ENCODE measurements at places on chromosomes 3 and 15.

DNA sequence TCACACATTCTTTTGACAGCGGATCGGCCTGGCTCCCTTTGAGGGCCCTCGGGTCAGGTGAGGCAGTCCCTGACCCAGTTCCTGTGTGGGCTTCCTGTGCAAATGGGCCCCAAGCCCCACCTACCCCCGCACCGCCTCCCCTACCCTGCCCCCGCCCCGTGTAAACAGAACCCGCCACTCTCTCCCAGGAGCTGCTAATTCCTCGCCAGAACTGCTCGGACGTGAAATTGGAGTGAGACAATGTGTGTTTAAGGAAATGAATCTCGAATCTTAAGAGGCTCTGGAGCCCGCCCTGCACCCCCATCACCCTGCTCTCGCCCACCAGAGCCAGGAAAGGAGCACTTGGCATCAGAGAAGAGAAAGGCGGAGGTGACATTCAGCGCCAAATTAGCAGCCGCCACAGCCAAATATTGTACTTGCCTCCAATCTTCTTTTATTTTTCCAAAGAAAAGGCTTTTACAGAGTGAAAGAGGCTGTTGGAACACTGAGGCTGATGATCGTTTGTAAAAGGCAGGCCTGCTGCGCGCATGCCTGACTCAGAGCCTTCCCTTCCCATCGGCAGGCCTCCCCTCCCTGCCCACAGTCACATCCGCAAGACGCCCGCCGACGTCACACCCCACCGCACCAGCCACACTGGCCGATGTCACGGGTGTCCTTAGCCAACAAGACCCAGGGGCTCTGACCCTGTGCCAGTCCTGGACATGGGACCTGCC, 53.1 kb downstream of the CACNA2D2 start:
- no peak for DNase-seq

DNA sequence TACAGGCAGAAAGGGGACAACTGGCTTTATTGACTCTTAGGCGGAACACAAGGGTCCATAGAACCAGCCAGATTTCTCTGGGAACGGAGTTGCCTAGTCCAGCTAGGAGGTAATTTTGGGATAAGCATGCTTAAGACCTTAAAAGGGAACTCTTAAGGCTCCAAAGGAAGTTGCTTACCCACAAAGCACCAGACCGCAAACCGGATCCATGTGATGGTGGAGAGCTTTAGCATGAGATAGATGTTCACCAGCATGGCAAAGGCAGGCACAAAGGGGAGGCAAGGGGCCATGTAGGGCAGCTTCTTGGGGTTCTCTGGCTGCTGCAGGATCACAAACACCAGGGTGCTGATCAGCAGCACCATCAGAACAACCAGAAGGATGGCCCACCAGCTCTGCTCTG, 61.4 kb downstream of the CLDN11 start:
- no peak for DNase-seq

DNA sequence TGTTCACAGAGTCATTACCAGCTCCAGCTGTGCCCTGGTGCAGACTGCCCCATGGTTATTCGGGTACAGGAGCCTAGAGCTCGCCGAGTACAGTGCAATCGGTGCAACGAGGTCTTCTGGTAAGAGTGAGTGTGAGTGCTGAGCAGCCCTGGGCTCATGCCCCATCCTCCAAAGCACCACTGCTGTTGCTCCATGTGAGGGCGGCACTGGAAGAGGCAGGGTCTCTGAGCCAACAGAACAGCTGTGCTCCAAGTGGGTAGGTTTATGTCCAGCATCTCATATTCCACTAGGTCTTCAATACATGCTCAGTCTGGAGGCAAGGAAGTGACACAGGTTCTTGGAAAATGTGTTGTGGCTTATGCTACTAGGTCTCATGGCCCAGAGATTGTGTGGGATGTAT, 19.5 kb upstream of the P4HTM start:
- DNase-seq = no peak

DNA sequence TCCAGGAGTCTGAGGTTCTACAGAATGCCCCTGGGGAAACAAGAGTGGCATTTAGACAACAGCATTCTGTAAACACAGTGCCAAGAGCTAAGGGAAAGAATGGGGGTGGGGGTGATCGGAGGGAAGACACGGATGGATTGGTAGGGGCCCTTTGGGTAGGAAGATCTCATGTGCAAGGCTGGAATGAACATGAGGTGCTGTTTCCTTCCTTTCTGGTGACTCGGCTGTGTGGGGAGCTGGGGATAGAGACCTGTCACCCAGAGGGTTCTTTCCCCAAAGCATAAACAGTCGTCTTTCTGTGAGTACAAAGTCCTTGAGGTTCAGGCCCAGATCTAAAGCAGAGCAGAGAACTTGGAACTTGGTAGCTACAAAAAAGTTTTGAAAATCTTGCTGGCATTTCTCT, 11.7 kb downstream of the TPM1 start:
- DNase-seq = no peak

DNA sequence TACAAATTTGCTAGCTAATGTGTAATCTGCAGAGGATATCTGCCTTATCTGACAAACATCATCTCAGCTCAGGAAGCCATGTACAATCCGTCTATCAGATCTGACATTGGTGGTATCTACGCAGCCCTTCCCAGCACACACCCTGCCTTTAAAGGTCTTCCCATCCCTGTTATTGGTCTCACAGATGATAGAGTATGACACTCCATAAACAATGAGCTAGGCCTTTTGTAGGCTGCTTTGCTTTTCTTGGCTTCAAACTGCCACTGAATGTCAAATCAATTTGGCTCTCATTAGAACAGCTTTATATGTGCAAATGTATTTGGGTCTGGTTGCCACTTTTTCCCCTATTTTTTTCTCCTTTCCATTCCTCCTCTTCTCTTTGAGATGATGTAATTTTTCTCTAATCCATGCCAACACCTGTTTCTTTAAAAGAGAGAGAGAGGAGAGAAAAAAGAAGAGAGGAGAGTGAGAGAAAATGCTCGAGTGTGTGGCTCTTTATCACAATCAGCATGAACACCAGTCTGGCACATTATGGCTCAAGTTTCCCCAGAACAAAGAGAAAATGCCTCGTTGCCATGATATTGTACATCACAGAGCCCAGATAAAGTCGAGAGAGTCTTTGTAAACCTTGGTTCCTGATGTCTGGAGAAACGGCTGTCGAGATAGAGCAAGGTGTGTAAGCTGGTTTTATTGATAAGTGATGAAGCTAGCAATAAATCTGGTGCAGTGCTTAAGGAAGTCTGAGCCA, 80.8 kb upstream of the DPH6 start:
- DNase-seq = no peak

- DNase-seq = no peak
These were observed 2.0 kb downstream of the MECOM start for GRCh38 chr3:169661361-169662131.

DNA sequence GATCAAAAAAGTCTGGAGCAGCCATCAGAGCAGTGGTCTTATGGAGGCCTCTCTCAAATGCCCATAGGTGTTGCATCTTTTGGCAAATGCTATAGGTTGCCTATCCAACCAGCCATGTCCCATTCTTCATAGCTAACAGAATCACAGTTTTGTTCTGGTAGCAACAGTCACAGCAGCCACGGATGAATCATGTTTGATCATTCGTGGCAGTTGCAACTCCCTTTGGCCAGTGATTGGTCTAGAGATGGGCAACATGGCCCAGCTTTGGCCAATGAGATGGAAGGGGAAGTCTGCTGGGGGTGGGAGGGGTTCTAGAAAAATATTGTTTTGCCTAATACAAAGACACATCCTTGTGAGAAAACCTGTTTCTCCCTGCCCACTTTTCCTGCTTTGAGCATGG, 50.3 kb upstream of the PPP2R3A start:
- no peak for DNase-seq

GRCh38 chr3:131699001-131699400, 196.2 kb upstream of the MRPL3 start:
- DNase-seq = no peak

- no peak for DNase-seq
These were observed 87.5 kb downstream of the KCNMB2 start for GRCh38 chr3:178623666-178624255.

DNA sequence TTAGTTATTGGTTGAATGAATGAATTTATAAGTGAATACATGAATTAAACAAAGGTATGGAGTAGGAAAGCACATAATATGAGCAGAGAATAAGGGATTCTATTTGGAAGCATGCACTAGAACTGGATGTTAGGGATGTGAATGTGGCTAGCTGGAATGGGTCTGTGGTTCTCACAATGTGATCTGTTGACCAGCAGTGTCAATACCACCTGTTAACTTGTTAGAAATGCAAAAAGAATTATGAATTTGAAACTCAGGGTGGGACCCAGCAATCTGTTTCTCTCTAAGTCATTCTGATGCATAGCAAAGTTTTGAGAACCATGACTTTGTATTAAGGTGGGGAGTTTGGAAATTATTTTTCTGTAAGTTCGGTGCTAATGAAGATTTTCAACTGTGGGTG, 41.0 kb upstream of the SATB1 start:
- no peak for DNase-seq

DNA sequence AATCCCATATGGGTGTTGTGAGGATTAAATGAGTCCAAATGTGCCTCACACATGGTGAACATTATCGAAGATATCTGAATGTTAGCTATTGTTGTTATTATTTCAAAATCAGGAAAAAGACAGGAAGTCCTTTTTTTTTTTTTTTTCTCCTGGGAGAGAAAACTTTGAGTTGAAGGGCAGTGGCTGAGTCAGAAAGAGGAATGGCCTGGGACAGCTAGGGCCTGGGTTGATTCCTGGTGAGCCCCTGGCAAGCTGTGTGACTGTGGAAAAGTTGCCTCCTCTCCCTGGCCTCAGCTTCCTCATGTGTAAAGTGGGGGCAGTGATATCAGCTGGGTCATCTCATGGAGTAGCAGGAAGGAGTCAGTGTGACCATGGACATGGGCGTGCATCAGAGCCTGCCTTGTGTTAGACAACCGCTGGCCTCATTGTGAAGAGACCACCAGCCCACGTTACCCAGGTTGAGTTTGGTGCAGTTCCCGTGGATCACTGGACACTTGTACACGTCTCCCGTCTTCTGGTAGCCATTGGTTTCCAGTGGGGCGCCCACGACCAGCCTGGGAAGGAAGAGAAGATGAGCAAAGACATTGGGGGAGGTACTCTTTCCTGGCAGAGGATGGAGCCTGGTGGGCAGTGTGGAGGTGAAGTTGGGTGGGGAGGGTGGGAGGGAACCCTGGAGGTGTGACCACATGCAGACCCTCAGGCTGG, 63.1 kb downstream of the ITGA11 start:
- no peak for DNase-seq

- no peak for DNase-seq
These were observed 23.5 kb downstream of the NOX5 start for GRCh38 chr15:69037977-69038376.

- no peak for DNase-seq
These were observed 20.1 kb upstream of the BCL6 start for GRCh38 chr3:187765342-187765741.

DNA sequence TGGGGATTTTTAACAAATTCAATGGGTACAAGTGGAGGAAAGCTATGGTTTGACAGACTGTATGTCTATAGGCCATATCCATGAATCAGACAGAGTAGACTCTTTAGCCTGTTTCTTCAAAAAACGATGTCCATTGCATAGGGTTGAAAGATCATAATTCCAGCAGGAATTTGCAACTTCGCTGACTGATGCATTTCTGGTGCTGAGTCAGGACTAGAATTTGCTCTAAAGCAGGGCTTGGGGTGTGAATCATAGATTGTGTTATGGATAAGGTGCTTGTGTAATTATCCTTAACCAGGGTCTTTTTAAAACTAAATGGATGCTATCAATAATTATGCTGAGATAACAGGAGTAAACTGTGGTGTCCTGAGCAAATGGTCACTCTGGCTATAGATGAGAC, 200.4 kb upstream of the TBC1D5 start:
- no peak for DNase-seq

GRCh38 chr15:90829942-90830440, 38.4 kb upstream of the FURIN start:
- DNase-seq = no peak

GRCh38 chr3:159787178-159787574, 201.5 kb upstream of the IL12A start:
- DNase-seq = no peak

GRCh38 chr3:36700537-36701248, 63.7 kb downstream of the DCLK3 start:
- DNase-seq = no peak

GRCh38 chr15:38670128-38671005, 105.8 kb upstream of the RASGRP1 start:
- no peak for DNase-seq

GRCh38 chr3:16426665-16427064, 86.8 kb downstream of the RFTN1 start:
- no peak for DNase-seq

- peak; percentile 29 for DNase-seq
These were observed 16.0 kb downstream of the HDAC11 start for GRCh38 chr3:13495921-13496723.

GRCh38 chr3:45187694-45188141, 38.4 kb downstream of the TMEM158 start:
- no peak for DNase-seq

DNA sequence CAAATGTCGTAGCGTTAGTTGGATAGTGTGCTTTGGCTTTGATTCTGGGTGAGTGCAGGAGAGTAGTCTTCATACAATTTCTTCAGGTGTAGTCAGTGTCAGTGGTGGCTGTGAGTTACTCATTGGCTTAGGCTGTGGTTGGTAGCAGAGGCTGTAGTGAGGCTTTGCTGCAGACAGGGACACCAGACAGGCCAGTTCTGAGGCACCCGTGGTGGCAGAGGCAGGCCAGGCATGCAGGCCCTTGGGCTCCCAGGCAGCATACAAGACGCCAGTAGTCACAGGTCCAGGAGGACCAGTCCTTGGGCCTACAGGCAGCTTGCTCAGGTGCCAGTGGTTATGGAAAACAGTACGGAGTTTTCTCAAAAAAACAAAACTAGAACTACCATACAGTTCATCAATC, 61.3 kb downstream of the DMXL2 start:
- no peak for DNase-seq

DNA sequence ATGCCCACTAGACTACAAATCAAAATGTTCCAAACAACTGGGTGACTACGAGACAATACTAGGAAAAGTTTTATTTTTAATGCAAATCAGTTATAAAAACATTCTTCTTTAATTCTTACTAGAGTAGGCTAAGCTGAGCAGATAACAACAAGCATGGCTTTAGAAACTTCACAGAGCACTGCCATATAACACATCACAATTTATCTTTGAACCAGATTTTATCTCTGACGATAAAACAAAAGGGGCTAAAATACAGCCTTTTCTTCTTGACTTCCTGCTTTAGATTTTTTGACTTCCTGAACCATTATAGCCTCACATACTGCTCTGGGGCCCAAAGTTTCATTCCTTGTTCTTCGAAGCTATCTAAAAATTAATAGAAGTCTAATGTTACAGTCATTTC, 25.9 kb downstream of the TBC1D2B start:
- DNase-seq = no peak

DNA sequence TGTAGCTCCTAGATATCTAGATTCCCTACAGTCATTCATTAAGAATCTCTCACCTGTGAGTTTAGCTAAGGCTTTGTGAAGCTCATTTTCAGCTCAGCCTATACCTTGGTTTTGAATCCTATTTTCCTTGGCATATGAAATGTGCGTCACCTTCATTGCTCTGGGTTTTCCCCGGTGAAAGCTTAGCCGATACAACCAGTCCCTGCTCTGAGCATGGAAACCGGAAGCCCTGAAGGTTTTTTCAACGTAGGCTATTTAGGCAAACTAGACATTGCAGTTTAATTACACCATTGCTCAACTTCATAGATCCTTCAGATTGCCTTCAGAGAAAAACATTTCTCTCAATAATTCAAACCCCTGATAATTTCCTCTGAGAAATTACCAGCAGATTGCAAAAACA, 206.8 kb upstream of the TPRG1 start:
- no peak for DNase-seq

GRCh38 chr15:95503107-95503506, 827.4 kb upstream of the NR2F2 start:
- DNase-seq = no peak

Measured in stimulated activated CD8-positive, alpha-beta memory T cell treated with anti-CD3 and anti-CD28 coated beads, Interleukin-4, amount 100 ng/mL, for 1 hour (primary cell).